ENCODE measurements at places on chromosomes 2 and 18.

DNA sequence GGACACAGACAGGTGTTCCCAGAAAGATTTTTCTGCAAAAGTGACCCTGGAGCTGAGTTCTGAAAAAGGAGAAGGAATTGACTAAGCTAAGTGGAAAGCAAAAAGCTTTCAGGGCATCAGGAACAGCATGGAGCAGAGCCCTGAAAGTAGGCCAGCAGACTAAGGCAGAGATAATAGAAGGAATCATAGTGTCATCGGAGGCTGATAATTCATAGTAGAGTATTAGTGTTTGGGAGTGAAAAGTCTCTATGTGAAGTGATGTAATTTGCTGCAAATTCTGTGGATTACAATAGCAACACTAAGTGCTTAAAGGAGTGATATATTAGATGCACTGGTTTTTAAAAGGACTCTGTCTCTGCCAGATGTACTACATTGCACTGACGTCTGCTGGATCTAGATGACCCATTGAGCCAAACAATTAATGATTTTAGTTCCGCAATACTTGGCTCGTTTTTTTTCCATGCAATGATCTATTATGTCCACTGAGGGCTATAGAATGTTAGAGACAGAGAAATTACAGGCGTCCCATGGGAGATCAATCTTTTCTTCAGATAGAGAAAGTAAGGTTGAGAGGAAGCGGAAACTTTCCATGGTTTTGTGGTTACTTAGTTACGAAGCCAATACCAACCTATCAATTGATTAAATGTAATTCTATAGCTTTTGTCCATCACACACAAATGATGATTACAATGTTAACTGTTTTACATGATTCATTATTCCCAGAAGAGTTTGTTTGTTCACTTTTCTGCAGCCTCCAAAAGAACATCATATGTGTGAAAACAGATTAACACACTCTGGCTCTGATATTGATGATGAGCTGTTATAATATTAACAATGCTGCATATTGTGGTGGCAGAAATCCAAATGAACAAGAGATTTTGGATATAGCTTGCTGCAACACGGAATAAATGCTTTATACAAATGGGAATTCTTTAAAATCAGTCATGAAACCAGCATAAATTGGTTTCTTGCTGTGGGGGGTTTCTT lies 143.7 kb downstream of the MC4R start:
- DNase-seq = no peak

DNA sequence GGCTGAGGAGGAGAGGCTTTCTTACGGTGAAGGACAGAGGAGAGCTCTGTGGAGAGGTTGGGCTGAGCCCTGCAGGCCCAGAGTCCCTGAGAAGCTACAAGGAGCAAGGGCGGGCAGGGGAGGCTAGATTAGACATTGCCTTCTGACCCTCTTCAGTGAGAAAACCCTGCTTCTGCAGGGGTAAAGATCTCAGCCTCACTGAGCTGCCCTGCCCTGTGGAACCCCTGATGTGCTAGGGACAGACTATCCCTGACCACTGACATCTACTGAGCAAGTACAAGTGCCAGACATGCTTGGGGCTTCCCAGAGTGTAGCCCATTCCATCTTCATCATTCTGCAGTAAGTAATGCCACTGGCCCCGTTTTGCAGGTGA lies 111.5 kb downstream of the CYP26B1 start:
- no peak for DNase-seq

DNA sequence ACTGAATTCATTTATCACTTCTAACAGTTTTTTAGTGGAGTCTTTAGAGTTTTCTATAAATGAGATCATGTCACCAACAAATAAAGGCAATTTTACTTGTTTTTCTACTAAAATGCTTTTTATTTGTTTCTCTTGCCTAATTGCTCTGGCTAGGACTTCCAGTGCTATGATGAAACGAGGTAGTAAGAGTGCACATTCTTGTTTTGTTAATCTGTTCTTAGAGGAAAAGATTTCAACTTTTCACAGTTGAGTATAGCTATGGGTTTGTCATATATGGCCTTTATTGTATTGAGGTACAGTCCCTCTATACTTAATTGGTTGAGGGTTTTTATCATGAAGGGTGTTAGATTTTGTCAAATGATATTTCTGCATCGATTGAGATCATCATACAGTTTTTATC lies 5.6 kb downstream of the IL18RAP start:
- DNase-seq = no peak

GRCh38 chr2:121471532-121472469 lies 58.9 kb upstream of the RNU4ATAC start:
- peak; percentile 21 for DNase-seq

DNA sequence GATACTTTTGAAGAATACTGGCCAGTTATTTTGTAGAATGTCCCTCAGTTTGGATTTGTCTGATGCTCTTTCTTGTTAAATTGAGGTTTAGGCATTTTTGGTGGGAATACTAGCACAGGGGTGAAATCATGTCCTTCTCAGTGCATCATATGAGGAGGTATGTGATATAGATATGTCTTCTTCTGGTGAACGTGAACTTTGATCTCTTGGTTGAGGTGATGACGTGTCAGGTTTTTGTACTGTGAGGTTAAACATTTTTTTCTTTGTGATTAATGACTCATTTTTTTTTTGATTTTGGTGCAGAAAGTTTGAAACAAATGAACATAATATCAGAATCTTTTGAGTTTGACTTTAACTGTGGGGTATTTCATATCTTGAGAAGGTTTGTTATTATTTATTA lies 11.0 kb downstream of the ZNF407 start:
- DNase-seq = no peak

DNA sequence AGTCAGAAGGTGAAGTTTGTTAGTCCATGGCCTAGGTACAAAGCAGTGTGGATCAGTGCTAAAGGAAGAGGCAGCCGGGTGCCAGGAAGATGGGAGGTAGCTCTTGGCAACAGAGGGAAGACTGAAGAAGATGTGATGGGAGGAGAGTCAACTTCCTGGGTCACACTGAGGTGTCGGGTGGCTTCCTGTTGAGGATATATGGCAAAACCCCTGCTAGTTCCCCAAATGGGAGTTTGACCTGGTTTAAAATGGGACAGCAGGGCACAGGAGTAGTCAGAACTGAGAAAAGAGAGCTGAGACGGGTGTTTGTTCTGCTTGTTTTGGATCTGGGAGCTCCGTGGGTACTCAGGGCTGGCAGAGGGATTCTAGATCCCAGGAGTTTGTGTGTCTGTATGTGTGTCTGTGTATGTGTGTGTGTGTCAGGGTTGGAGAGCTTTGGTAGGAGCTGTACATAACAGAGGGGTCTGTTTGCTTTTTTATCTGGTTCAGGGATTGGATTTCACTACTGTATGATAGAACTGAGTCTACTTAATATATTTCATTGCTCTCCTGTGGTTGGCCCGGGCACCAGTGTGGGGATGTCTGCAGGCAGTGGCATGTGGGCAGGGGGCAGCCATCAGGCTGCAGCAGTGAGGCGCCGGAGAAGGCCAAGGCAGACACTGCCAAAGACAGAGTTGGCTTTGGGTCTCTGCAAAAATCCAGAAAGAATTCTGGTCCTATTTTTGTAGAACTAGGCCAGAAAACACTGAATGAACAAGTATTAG lies 17.1 kb downstream of the MXD1 start:
- DNase-seq = no peak

DNA sequence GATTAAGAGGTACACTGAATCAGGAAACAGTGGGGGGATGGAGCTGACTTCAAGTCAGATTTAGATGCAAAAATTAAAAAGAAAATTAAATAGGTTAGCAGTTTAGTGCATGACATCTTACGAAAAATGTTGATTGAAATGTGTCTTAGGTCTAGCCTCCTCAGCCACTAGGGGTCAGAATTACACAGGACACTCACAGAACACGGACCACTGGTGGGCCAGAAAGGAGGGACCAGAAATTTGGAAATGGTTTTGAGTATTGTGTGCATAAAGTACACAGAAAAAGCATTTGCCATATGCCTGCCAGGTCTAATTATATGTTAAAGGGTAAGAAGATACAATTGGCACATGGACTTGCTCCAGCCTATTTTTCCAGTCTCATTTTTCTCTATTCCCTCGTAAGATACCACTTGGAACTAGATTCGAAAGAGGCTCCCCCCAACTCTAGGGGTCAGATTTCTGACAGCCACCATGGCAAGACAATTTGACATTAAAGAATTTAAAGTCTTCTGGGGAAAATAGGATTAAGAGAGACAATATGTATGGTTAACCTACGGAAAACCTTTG lies 550.2 kb upstream of the SETBP1 start:
- peak; percentile 20 for DNase-seq

DNA sequence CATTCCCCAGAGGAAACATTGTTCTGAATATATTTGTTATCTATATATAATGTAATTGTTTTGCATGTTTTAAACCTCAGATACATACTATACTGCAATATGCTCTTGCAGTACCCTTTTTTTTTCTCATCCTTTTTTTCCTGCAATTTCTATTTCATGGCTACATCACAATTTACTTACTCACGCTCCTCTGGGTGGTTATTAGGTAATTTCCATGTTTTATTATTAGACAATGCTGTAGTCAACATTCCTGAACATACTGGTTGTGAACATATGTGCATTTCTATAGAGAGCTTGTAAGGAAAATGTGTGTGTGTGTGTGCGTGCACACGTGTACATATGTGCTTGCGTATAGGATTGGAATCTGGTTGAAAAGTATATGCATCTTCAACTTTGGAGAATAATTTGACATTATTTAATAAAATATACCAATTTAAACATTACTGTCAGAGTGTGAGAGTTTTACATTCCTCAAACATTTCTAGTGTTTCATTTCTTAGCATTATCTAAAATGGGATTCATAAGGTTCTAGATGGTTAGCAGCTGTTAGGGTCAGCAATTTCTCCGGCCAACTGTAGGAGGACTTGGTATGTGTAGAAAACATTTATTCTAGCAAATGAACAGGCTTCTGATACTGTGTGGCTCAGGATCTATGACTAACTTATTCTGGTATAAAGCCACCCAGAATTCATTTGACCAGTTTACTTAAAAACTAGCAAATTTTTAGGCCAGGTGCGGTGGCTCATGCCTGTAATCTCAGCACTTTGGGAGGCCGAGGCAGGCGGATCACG lies 22.4 kb downstream of the NCOA1 start:
- DNase-seq = no peak

DNA sequence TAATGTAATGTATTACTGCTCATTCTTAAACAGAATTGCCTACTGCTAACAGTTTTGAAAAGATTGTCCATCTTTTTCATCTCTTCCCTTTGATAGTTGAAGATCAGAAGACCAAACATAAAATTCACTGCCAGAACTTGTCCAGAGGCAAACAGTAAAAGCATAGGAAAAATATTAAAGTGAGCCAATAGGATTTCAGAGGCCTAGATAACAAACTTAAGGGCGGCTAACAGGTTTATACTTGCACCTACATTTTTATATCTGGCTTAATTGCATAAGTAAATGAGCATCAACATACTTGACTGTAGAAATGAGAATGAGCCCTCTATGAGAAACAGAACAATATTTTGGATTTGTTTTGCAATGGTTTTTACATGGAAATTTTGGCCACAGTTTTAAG lies 30.3 kb downstream of the ZC3H15 start:
- DNase-seq = no peak

GRCh38 chr2:44143701-44144100 lies 25.0 kb upstream of the PPM1B start:
- DNase-seq = no peak

DNA sequence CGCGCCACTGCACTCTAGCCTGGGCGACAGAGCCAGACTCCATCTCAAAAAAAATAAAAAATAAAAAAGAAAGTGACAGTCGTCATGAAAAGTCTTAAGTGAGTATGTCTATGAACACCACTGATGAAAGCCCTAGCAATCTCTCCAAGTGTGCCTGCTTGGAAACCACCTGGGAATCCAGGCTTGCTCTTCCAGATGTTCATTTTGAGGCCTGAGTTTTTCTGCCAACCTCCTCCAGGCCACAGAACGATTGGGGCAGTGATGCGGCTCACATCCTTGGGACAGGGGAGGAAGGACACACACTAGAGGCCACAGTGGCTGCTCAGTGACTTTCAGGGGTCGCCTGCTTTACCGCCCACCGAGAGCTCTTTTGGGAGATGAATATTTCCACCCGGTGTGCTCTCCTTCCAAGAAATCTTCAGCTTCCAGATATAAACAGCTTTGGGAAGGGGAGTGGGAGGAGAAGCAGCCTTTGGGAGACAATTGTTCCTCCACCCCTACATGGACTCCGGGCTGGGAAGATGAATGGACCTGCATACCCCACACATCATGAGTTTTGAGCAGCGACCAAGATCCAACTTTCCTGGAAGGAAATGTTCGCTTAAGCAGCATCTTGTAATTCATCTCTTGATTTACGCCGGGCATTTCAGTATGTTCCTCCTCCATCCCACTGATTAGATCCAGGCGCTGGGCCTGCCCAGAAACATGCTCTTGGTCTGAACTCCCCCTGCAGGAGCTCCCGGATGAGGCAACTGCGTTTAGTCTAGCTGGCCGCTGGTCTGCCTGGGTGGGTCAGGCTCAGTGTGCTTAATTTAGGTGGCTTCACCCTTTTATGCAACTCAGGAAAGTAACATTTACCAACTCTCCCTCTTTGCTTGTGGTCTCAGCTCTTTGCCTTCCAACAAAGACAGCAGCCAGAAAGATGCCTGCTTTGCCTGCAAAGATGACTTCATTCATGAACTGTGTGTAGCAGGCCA lies 6.2 kb upstream of the ARMC9 start:
- DNase-seq = peak; percentile 84

GRCh38 chr18:46315161-46315560 lies 211.0 kb downstream of the HAUS1 start:
- DNase-seq = no peak

GRCh38 chr2:151475071-151475470 lies 65.4 kb downstream of the RIF1 start:
- DNase-seq = no peak

- no peak for DNase-seq
Observed at GRCh38 chr18:49788327-49788898, 24.9 kb downstream of the ACAA2 start.

DNA sequence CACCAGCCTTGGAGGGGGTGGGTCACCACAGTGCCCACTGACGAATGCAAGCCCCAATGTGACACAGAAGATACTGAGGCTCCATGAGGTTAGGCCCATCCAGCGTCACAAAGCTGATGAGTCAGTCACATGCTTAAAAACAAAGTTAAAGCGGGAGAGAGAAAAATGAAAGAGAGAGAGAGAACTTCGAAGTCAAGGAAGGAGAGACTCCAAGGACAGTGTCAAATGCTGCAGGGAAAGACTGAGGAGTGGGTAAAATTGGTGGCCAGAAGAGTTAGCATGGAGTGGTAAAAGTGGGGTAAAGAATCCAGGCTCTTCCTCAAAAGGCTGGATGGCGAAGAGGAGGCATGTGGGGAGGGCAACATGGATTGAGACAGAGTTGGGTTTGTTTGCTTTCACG lies 201.9 kb upstream of the CCDC150 start:
- no peak for DNase-seq

All from hepatic stellate cell (primary cell).